ENCODE measurements at places on chromosomes 16 and 17.

DNA sequence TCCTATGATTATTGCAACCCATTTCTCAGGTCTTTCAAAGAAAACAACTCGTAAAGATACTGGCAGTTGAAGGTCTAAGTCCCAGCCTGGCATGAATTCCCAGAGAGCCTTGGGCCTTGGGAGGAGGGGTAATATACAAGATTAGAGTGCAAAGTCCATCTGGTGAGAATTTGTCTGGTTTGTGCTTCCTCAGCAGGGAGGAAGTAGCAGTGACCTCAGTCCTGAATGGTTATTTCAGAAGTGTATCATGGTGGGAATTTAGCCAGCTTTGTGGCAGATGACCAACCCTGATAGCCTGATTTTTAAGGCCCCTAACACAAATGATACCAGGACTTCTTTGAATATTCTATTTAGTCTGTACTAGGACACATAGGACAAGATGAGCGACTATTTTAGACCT lies 151.2 kb upstream of the TBX2 start:
- no peak for DNase-seq

DNA sequence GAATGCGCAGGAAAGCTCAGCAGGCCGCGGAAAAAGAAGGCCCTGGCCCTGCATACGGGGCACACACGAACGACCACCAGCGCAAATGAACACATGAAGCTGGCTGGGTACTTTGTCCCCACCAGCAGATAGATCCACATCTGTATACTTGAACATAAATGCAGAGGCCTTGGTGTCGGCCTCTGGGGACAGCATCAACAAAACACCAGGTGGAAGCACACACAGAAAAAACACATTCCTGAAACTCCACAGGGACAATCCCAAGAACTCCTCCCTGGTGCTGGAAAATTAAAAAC lies 606 bp upstream of the ZBTB4 start:
- no peak for DNase-seq

- no peak for DNase-seq
These were observed 9.0 kb upstream of the C1QL1 start for GRCh38 chr17:44977065-44977464.

GRCh38 chr16:23504076-23504452 lies 6.2 kb downstream of the GGA2 start:
- DNase-seq = no peak

DNA sequence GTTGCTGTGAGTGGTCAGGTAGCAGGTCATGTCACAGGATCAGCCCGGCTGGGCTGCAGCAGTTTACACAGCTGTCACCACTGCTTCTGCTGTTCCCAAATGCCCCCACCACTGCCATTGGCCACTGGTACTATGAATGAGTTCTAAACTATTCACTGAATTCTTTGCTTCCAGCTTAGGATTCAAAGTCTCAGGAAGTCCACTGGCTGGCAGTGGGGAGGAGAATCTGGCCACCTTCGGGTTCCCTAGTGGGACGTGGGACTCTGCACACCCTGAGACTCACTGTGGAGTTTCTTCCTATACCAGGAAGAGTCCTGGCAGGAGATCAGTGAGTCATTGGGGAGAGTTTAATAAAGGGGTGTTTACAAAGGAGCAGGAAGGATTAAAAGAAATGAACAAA lies 6.9 kb downstream of the MT1X start:
- no peak for DNase-seq

GRCh38 chr16:66020642-66021041 lies 345.8 kb upstream of the CDH5 start:
- DNase-seq = no peak

DNA sequence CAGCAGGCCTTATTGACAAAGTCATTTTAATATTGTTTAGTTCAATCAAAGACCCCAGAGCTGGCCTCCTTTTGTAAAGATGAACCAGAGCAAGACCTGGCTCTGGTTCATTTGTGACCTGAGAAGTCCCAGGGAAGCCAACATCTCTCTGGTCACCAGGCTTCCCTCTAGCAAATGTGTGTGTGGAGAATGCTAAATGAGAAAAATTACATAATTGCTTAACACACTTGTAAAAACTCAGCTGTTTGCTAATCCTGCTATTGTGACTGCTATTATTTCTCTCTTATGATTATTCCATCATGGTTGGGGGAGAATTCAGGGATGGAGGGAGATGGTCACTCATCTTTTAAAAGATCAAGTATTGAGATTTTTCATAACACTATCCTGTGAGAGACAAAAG lies 94.3 kb upstream of the CLEC3A start:
- DNase-seq = no peak

- DNase-seq = no peak
These were observed 18.7 kb upstream of the ADGRG1 start for GRCh38 chr16:57609541-57610401.

DNA sequence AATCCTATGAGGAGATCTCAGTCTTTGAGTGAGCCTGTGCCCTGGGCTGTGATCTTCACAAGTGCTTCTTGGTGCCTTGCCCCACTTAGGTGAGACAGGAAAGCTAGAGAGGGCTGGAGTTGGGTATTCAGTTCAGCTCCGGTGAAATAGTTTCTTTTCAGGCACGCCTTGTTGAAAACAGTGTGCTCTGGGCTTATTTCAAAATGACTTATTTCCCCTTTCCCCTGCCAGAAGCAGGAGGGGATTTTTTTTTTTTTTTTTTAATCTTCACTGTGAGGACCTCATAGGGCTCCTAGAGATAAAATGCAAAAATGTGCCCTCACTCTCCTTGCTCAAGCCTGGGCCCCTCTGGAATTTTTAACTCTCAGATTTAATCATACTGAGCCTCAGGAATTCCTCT lies 27.2 kb downstream of the MOSMO start:
- no peak for DNase-seq

GRCh38 chr17:48577330-48577945 lies 712 bp downstream of the HOXB4 start:
- DNase-seq = peak; percentile 79

DNA sequence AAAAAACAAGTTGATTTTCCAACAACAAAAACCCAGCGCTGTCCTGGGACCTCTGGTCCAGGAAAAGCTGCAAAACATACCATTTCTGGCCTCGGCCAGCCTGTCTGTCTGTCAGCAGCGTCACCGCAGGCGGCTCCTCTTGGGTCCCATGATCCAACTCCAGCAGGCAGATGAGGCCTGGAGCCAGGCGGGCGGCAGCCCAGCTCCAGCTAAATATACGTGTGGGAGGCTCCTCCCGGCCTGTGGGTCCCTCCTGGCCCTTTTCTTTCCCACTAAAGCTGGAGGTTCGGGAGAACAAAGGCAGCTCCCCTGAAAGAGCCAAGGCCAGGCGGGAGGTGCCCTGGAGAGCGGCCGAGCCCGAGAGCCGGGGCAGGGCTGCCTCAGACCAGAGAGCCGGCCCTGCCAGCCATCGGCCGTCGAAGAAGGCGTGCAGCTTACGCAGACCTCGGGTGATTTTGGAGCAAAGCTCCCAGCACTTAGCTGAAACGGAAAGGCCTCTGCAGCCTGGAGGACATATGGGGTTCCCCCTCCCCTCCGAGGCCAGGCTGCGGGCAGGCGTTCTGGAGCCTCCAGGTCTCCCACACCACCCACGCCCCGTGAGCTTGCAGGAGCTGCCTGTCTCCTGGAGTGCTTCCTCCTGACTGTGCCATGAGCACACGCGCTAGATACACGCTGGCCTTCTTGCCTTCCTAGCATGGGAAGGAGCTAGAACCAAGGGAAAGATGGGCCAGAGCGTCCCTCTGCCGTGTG lies 19.9 kb upstream of the JPH3 start:
- peak; percentile 50 for DNase-seq

GRCh38 chr17:9116311-9116835 lies 95.1 kb downstream of the NTN1 start:
- no peak for DNase-seq
